CD4-positive, CD25-positive, alpha-beta regulatory T cell (primary cell): ENCODE measurements at places on chromosomes 5 and 9.

- DNase-seq: no peak
Observed at GRCh38 chr9:116275418-116276195, 122.0 kb downstream of the PAPPA start.

- DNase-seq: no peak
Observed at GRCh38 chr5:154273963-154274827, 83.7 kb downstream of the GALNT10 start.

DNA sequence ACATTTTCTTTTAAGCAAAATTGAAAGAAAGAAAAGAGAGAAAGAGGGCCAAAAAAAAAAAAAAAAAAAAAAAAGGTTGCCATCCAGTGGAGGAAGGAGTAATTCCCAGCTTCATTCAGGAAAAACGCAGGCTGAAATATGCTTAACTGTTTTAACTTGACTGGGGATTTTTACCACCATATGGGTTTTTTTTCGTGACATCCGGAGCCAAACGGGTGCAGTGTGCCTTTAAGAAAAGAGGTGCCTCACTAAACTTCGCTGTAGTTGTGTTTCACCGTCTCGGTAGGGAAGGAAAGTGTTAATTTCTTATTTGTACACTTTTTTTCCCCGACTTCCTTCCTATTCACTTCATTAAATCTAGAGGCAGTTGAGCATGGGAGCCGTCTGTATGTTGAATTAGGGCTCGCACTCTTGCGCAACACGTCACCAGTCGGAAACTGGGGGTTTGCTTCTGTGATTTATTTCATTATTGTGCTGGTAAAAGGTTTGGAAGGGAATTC lies 143.0 kb downstream of the SMARCA2 start:
- peak; percentile 79 for DNase-seq

DNA sequence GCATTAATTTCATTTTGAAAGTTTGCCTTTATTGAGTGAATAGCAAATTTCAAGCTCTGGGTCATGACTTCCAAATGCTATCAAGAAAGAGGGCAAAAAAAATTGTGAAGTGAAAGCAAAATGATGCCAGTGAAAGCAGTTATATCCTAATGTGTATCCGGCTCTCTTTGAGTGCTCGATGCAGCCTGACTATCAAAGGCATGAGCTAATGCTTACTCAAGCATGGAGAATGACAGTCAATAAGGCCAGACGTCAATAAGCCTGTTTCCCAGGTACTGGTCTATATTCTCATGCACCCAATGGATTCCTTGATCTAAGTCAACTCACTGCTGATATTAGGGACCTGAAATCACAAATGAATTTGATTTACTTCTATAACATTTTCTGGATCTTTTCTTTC lies 435.5 kb downstream of the CAAP1 start:
- DNase-seq: no peak

- no peak for DNase-seq
Observed at GRCh38 chr9:33919276-33919897, 102.4 kb downstream of the UBE2R2 start.

DNA sequence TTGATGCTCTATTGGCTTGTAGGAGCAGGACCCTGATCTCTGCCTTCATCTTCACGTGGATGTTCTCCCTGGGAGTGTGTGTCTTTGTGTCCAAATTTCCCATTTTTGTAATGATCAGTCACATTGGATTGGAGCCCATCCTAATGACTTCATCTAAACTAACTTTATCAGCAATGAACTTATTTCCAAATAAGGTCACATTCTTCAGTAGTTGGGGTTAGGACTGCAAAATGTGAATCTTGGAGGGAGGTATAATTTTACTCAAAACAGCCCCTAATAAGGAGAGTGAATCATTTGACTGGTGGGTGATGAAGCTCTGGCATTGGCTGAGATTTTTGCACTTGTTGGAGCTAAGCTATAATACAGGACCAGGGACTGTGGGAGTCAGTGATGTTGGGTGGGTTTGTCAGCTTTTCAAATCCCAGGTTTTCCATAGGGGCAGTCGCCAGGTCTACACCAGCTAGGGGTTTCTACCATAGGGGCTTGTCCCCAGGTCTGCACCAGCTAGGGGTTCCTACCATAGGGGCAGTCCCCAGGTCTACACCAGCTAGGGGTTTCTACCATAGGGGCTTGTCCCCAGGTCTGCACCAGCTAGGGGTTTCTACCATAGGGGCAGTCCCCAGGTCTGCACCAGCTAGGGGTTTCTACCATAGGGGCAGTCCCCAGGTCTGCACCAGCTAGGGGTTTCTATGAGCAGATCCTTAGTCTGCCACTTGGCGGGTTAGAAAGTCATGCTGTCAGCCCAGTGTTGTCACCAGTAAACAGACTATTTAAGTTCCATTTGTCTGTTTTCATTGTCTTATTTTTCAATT lies 382.6 kb upstream of the DAP start:
- DNase-seq: no peak

GRCh38 chr5:39775086-39775796 lies 350.5 kb upstream of the DAB2 start:
- no peak for DNase-seq
